Activated naive CD8-positive, alpha-beta T cell treated with anti-CD3 and anti-CD28 coated beads, Interleukin-2, amount 10 ng/mL, durations not matched to agents 7 days and 5 days (primary cell): ENCODE measurements at places on chromosomes 3 and 15. TPM values are rescaled to one million over a fixed set of nuclear protein-coding genes. Genes with fewer than 3 reads are reported as not detected.

- no peak overlapping the region for H3K4me3 ChIP-seq
- H3K27ac ChIP-seq: no peak overlapping the region
- no peak for DNase-seq
- no peaks in the 10 kb centered on the region for H3K36me3 ChIP-seq
- H3K4me1 ChIP-seq: no peaks in the 10 kb centered on the region
These were observed 73.7 kb downstream of the PLD1 start for GRCh38 chr3:171736556-171736955.

The RTP1 gene
- total RNA-seq: not detected

GRCh38 chr3:123031051-123031450 is 3.5 kb upstream of the SEMA5B start:
- no peak overlapping the region for H3K4me3 ChIP-seq
- H3K27ac ChIP-seq: no peak overlapping the region
- H3K4me1 ChIP-seq: peaks cover 8% of the 10 kb centered on the region
- H3K36me3 ChIP-seq: no peaks in the 10 kb centered on the region

- no peak for DNase-seq
- H3K4me1 ChIP-seq: peaks cover 22% of the 10 kb centered on the region
- no peaks in the 10 kb centered on the region for H3K27me3 ChIP-seq
- H3K36me3 ChIP-seq: peaks cover 8% of the 10 kb centered on the region
- no peak overlapping the region for H3K4me3 ChIP-seq
These were observed 234.7 kb downstream of the NFKBIZ start for GRCh38 chr3:102084006-102084405.

DNA sequence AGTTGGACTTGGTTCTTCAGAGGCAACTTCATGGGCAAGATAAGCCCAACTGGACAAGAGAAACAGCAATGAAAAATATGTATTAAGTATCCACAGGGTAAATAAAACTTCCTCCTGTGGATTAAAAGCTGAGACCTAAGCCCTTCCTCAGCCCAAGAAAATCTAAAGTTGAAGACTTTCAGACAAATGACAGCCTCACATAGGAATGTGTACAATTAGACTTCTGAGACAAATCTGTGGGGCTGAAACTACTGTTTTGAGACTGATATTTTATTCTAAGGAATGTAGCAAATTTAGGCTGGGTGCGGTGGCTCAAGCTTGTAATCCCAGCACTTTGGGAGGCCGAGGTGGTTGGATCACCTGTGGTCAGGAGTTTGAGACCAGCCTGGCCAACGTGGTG is 74.2 kb upstream of the IL12A start:
- H3K4me3 ChIP-seq: no peak overlapping the region
- DNase-seq: no peak
- peaks cover 12% of the 10 kb centered on the region for H3K27me3 ChIP-seq
- H3K27ac ChIP-seq: no peak overlapping the region
- H3K4me1 ChIP-seq: peaks cover 7% of the 10 kb centered on the region

- H3K36me3 ChIP-seq: no peaks in the 10 kb centered on the region
- no peak overlapping the region for H3K4me3 ChIP-seq
- no peak overlapping the region for H3K27ac ChIP-seq
- no peak for DNase-seq
- peaks cover 4% of the 10 kb centered on the region for H3K27me3 ChIP-seq
These were observed 141.5 kb upstream of the EIF1B start for GRCh38 chr3:40167958-40168357.

DNA sequence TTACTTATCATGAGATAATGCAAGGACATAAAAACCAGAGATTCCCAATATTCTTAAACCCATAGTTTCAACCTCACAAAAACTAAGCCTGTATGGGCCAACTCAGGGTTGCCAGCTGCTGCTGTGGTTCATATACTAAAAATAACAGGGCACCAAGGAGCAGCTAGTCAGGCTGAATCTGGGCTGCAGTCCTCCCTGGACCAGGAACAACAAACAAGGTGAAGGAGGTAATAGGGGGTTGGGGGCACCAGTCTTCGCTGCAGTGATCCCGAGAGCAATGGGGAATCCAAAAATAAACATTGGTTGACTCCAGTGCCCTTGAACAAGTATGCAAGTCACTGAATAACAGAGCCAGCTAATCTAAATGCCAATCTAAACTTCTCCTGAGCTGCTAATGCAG is 108.9 kb downstream of the MECOM start:
- no peaks in the 10 kb centered on the region for H3K4me1 ChIP-seq
- peaks cover 2% of the 10 kb centered on the region for H3K27me3 ChIP-seq
- no peaks in the 10 kb centered on the region for H3K36me3 ChIP-seq
- H3K4me3 ChIP-seq: no peak overlapping the region
- H3K27ac ChIP-seq: no peak overlapping the region

The GPD1L gene
- 31.0 TPM for total RNA-seq

- H3K4me3 ChIP-seq: no peak overlapping the region
- no peaks in the 10 kb centered on the region for H3K27me3 ChIP-seq
- no peaks in the 10 kb centered on the region for H3K4me1 ChIP-seq
- no peaks in the 10 kb centered on the region for H3K36me3 ChIP-seq
These were observed 798.7 kb downstream of the DIPK2A start for GRCh38 chr3:144770281-144770680.

The SEMA3G gene
- 0.06 TPM for total RNA-seq

- H3K27me3 ChIP-seq: no peaks in the 10 kb centered on the region
- H3K4me1 ChIP-seq: no peaks in the 10 kb centered on the region
- H3K36me3 ChIP-seq: no peaks in the 10 kb centered on the region
- H3K4me3 ChIP-seq: no peak overlapping the region
- H3K27ac ChIP-seq: no peak overlapping the region
- no peak for DNase-seq
These were observed 154.3 kb upstream of the TRIM42 start for GRCh38 chr3:140523600-140523999.

The MRPL46 gene
- 28.4 TPM for total RNA-seq

GRCh38 chr3:142940472-142940871 is 23.0 kb downstream of the PAQR9 start:
- H3K4me3 ChIP-seq: no peak overlapping the region
- H3K36me3 ChIP-seq: no peaks in the 10 kb centered on the region
- DNase-seq: no peak
- H3K4me1 ChIP-seq: peaks cover 2% of the 10 kb centered on the region
- H3K27me3 ChIP-seq: peaks cover 11% of the 10 kb centered on the region

DNA sequence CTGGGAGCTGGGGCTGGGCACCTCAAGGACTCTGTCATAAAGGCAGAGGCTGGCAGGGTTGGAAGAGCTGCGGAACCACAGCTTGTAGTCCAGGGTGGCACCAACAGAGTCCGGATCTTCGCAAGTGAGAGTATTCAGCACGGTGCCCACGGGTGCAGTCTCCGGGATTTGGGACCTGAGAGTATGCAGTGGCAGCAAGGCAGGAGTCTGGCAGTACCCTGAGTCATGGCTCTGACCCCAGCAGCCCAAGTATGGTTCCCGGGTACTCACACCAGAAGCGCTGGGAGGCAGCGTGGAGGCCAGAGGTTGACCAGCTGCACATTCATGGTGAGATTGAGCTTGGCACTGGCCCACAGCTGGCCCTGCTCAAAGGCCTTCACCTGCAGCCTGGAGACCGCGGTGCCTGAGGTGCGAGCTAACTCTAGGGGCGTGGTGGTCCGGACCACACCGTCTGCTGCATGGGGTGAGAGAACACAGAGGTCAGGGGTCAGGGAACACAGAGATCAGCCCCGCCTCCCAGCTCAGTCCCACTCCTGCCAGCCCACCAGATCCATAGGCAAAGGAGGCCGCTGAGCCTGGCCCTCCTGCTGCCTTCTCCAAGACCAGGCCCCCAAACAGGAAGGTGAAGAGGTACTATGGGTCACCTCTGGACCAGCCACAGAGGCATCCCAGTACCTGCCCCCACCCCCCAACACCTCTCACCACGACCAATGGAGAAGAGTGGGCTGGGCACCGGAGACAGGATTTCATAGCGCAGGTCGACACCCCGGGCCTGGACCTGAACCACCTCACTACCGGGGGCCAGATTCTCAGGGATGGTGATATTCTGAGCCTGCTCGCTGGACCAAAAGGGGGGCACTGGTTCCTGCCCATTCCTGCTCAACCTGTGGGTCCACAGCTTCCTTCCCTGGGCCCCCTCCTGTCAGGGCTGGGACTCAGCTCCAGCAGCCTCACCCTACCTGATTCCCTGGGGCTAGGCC is 4.5 kb downstream of the CDHR4 start:
- H3K4me1 ChIP-seq: peaks cover 1% of the 10 kb centered on the region
- peaks cover 12% of the 10 kb centered on the region for H3K27me3 ChIP-seq
- no peaks in the 10 kb centered on the region for H3K36me3 ChIP-seq
- H3K27ac ChIP-seq: no peak overlapping the region
- no peak for DNase-seq

GRCh38 chr3:89392991-89393390 is 285.6 kb downstream of the EPHA3 start:
- no peak overlapping the region for H3K4me3 ChIP-seq
- H3K36me3 ChIP-seq: no peaks in the 10 kb centered on the region
- no peak overlapping the region for H3K27ac ChIP-seq
- H3K27me3 ChIP-seq: no peaks in the 10 kb centered on the region

The ZNF502 gene
- 2.9 TPM for total RNA-seq

DNA sequence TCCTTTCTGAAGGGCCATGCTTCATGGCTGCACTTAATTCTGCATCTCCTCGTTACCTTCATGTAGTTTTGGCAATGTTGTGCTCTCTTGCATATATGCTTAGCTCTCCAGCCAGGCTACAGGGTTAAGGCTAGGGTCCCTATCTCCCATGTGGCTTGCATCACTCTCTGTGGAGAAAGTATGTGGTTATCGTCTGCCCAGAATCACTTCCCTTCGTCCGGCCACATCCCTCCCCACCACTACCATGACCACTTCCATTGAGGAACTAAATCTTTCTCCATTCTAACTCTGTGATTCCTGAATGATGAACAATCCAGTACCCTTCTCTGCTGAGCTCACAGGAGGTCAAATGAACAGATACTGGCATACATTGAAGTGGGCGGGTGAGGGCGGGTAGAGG is 34.0 kb downstream of the WWTR1 start:
- H3K36me3 ChIP-seq: no peaks in the 10 kb centered on the region
- peaks cover 13% of the 10 kb centered on the region for H3K27me3 ChIP-seq
- DNase-seq: no peak
- peaks cover 16% of the 10 kb centered on the region for H3K4me1 ChIP-seq
- H3K27ac ChIP-seq: no peak overlapping the region

DNA sequence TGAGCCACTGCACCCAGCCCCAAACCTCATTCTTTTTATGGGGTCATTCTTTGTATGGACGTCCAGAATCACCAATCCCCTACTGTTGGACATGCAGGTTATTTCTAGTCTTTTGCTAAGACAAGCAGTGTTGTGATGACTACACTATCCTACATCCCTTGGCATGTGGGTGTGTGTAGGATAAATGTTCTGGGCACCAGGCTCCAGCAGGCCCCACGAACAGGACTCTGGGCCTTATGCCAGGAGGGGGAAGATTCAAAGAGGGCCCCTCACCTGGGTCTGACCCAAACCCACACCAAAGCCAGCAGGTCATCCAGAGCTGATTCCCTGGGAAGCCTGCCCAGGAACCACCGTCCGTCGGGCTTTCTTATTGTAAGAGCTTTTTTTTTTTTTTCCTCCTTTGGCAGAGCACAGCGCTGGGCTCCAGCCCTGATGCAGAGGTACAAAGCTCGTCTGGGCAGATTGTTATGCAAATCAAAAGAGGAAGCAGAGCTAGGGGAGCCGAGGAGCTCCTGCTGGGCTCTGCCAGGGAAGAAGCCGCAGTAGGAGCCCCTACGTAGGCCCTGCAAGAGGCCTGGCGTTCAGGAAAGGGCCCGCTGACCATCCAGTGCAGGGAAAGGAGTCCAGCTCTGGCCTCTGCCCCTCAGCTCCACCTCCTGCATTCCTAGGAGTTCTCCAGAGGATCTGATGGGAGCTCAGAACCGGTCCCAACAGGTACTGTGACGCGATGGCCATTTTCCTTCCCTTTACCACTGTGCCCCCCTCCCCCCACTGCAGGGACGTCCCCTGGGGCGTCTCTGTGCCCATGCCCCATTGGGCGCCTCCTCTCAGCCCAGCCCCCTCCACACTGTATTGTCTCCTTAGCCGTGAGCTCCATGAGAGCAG is 29.0 kb upstream of the FURIN start:
- H3K36me3 ChIP-seq: no peaks in the 10 kb centered on the region
- H3K4me3 ChIP-seq: peak overlapping the region; percentile 75
- H3K4me1 ChIP-seq: peaks cover 41% of the 10 kb centered on the region
- no peaks in the 10 kb centered on the region for H3K27me3 ChIP-seq

The GOLGA8R gene
- 28.2 TPM for total RNA-seq

GRCh38 chr3:123377243-123377740 is 71.6 kb downstream of the ADCY5 start:
- peaks cover 10% of the 10 kb centered on the region for H3K27me3 ChIP-seq
- DNase-seq: no peak
- H3K27ac ChIP-seq: no peak overlapping the region

The SYNM gene
- 6.7 TPM for total RNA-seq

DNA sequence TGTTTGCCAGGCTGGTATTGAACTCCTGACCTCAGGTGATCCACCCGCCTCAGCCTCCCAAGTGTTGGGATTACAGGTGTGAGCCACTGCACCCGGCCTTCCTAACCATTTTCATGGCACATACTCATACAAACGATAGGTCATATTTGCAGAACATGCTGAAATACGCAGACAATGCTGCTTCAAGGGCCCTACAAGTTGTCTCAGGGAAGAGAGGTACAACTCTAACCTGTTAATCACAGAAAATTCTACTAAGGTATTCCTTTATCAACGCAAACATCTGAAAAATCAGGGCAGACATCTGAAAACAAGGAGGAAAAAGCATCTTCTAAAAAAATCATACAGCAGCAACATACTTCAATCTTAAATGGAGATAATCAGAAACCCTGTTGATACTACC is 39.9 kb downstream of the RAF1 start:
- H3K36me3 ChIP-seq: peaks cover 2% of the 10 kb centered on the region
- no peaks in the 10 kb centered on the region for H3K27me3 ChIP-seq
- no peak for DNase-seq

DNA sequence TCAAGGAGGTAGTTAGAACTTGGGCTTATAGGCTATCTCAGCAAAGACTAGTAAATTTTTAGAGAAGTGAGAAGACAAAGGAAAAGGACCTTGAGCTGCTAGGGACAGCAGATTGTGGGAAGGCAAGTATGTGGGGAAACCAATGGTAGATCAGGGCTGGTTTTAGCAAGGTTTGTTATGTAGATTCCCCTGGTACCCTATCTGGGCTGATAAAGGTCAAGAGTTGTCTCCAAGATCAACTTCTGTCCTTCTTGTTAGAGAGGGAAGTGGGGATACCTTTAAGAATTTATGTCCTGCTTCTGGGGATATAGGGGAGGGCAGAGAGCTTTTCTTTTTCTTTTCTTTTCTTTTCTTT is 28.9 kb downstream of the KAT2B start:
- H3K36me3 ChIP-seq: peaks cover 50% of the 10 kb centered on the region
- H3K4me1 ChIP-seq: peaks cover 33% of the 10 kb centered on the region
- H3K27ac ChIP-seq: no peak overlapping the region

The MAPKBP1 gene
- 32.0 TPM for total RNA-seq

The LRRIQ4 gene
- total RNA-seq: 0.22 TPM

The GOLGA8O gene
- 16.6 TPM for total RNA-seq
